Fibroblast of skin of right biceps (primary cell): ENCODE measurements at places on chromosomes 11 and 22.
A peak's percentile ranks its signal among the peaks of the same experiment; 100 is the strongest.

DNA sequence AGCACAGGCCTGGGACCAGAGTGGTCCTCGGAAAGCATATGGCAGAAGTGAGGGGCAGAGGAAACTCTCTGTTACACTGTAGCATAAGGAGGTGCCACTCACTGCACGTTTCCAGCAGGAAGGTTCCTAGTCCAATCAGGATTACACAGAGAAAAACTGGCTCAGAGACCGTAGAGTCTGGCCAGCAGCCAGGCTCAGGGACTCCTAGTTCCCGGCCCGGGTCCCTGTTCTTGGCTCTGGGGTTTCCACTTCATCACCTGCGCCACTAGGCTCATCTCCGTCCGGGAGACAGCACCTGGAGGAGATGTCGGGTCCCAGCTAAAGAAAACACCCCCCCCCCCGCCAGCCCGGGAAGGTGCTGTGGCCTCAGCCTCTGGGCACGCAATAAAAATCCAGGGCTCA lies 1.1 kb downstream of the TTLL12 start:
- DNase-seq: peak; percentile 48

DNA sequence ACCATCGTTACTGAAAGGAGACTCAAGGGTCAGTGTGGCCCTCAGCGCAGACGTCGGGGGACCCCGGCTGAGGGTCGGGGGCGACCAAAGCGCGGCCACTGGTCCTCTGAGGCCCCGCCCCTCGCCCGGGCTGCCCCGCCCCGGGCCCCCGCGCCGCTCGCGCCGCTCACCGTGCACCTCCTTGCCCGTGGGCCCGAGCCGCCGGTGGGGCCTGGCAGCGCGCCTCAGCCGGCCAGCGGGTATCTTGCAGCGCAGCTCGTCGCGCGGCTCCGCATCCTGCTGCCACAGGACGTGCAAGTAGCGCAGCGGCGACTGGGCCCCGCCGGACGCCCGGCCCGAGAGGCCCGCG lies 419 bp downstream of the ANKRD54 start:
- DNase-seq: no peak

DNA sequence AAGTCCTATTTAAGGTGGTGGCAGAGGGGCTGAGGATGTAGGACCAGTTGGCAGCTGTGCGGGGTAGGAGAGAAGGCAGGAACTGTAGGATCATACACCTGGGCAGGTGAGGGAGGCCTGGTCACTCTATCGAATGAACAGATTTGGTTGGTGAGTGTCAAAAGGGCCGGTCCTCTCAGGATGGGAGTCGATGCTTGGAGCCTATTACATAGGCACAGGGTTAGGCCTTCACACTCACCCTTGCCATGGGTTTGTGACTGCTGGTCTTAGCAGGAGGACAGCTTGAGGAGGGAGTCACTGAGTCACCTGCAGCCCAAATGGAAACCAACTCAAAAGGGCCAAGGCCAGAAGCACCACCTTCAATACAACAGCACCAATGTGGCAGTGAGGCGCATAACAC lies 80.2 kb upstream of the NARS2 start:
- DNase-seq: no peak

DNA sequence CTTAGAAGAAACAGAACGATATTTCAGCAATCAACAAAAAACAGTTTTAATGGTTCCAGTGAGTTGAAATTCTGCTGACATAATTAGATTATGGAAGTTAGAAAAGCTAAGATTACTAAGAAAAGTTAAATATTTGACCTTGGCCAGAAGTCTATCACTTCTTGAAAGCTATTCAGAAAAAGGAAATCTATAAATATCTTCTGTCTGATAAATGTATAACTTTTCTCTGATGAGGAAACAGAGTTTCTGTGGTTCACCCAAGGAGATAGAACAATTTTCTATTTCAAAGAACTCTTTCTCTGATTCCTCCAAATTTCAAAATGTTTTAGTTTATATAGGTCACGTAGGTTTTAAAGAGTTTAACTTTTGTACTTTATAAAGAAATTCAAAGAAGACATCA lies 438.4 kb upstream of the CHORDC1 start:
- DNase-seq: no peak

DNA sequence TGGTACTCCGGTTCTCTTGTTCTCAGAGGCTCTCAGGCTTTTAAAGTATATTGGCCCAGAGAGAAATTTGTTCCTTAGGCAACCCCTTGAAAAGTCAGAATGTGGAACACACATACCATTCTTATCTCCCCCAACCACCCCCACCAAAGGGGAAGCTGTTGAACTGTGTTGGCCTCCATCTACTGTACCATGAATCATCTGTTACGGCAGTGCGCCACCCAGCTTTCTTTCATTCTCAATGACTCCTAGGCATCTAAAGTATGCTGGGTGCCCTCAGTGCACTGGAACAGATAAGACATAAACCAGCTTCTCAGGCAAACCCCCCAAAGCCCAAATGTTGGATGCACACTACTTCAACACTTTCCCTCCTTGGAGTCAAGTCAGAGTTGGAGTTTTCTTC lies 696.2 kb upstream of the TENM4 start:
- peak; percentile 50 for DNase-seq

DNA sequence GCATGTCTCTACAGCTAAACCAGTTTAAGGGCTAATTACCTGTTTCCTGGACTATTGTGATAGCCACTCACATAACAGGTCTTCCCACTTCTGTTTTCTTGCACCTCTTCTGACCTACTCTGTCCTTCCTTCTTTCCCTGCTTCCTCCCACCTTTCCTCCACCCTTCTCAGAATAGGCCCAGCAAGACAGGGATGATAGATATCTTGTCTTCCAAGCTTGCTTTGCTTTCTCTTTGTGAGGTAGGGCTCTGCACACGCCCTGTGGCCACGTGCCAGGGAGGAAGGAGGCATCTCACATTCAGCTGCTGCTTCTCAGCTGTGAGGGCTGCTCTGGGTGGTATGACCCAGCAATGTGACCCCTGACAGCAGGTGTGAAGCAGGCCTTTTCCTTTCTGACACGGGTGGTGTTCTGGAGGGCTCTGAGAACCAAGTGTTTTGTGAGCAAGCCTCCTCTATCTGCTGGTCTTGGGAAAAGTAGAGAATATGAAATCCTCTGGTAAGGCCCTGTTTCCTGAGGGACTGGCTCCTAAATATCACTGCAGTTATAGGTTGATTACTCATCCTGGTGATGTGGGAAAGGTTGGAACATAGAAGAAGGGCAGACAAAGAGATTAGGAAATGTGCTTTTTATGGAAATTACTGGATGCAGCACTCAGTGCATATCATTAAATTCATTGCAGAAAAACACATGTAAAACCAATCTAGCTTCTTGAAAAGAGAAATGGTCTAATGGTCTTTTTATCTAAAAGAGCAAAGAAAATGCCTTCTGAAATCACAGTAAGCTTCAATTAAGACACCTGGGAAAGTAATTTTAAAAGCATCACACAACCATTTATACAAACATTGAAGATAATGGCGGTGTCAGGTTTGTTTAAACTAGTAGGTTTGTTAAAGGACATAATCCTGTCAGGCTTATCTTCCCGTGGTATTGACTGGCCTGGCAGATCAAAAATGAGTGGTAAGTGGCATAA lies 8.5 kb downstream of the AMOTL1 start:
- DNase-seq: peak; percentile 72

DNA sequence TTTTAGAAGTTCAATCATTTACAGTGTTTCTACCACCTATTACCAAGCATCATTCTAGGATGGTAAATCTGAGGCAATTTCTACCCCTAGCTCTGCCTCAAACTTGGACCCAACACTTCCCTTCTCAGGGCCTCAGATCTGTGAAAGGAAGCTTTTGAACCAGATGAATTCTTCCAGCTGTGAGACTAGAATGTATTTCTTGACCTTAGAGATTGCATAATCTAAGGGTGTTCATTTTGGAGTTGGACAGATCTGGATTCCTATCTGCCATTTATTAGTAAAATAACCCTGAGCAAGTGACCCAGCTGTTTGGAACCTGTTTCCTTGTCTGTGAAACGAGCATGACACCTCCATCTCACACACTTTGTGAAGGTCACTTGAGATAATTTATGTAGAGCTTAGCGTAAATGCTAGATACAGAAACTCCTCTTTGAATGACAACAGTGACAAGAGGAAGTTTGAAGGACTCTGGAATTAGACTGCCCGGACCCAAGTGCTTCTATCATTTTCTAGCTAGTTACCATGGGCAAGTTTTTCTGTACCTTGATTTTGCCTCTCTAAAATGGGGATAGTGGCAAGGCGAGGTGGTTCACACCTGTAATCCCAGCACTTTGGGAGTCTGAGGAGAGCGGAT lies 3.8 kb upstream of the INTS5 start:
- DNase-seq: no peak

DNA sequence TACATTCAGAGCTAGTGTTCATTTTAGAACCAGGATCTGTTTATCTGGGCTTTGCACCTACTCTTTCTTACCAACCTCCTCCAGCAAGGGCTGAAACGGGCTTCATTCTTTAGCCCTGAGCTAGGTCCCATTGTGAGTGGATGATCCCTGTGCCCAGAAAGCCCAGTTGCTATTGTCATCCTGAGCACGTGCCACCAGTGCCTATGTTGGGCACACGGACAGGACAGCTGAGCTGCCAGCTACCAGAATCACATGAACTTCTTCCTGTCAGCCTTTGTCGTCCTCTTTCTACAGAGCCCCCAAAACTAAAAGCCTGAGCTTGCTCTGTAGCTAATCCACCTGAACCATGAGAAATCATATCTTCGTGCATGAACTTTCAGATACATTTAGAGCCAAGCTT lies 74.4 kb upstream of the NTM start:
- no peak for DNase-seq

- peak; percentile 49 for DNase-seq
Measured at GRCh38 chr11:78825591-78826020, 250.9 kb upstream of the NARS2 start.

DNA sequence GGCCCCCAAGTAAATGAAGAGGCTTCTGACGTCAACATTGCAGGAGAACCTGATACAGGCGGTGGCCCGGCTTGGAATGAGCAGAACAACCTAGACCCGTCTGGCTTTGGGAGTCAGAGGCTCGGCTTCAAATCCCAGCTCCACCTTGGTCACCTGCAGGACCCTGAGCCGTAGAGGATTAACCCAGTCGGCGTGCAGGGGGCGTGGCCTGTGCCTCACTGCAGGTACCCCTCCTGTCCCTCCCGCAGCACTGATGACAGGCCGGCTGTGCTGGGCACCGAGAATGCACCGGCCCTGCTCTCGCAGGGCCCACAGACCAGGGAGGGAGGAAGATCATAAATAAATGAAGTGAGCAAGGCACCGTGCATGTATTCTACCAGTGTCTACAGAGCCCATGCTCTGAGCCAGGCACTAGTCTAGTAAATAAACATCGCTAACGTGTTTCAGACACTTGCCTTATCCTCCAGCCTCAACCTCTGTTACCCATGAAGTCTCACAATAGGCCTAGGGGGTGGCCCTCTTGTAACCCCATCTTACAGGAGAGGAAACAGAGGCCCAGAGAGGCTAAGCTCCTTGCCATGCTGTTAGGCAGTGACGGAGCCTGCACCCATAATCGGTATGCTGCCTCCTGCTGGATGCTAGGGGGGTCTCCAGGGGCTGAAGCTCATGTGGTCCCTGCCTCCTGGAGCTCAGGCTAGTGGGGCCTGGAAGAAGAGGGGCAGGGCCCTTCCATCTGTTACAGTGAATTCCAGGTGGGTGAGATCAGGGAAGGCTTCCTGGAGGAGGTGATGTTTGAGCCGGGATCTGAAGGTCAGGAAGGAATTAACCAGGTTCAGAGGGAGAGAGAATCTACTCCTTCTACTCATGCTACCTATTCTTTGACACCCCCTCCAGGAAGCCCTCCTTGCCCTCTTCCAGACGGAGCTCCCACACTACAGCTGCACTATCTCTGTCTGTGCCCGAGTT lies 53.4 kb downstream of the RTL6 start:
- no peak for DNase-seq

DNA sequence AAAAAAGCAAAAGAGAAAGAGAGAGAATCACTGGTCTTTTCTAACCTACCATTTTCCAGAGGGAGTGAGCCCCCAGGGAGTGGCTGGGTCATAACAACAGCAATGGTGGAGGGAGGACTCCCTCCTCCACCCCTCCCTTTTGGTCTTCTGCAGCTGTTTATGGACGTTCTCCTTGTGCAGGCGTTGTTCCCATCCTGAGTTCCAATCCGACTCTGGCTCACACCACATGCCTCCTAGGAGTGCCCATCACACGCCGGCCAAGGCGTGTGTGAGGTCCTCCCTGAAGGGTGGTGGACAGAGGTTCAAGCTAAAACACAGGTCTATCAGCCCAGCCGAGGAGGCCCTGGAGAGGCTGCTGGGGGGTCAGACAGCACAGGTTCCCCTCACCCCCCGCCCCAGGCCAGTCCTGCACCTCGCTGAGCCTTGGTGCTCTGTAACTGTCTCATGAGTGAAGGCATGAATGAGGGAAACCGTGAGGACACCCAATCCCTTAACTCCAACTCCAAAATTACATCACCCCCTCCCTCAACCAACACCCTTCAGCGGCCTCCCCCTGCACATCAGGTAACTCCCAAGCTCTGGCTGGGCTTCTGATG lies 29.4 kb downstream of the IFT27 start:
- DNase-seq: no peak

- DNase-seq: no peak
Measured at GRCh38 chr11:105070306-105070705, 25.2 kb upstream of the CARD16 start.

DNA sequence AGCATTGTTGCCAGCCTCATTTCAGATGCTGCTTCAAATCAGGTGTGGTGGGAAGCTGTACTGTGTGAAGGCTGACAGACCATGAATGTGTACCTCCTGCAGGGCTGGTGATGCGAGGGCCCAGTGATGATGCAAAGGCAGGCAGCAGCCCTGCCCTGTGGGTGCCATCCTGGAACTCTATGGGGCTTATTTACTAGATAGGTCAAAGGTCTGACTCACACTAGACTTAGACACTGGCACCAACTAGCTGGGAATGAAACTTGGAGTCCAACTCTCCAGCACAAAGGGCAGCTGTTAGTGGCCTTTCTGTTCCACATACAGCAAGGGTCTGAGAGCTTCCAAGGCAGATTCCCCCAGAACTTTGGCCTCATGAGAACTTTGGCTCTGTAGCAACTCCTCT lies 138.4 kb downstream of the TTC17 start:
- no peak for DNase-seq

GRCh38 chr11:27656320-27656719 lies 43.9 kb downstream of the BDNF start:
- no peak for DNase-seq

DNA sequence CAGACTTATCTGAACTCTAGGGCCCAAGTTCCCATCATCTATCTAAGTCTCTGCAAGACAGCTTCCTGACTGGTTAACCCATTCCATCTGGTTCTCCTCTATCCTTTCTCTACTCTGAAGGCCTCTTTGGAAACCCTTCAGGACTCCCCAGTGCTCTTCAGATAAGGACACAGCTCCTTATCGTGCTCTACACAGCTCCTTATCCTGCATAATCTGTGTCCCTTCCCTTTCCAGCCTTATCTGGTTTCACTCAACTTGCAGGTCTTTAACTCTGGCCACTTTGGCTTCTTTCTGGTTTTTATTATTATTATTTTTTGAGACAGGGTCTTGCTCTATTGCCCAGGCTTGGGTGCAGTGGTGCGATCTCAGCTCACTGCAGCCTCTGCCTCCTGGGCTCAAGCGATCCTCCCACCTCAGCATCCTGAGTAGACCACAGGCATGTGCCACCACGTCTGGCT lies 10.6 kb downstream of the ENDOD1 start:
- no peak for DNase-seq

DNA sequence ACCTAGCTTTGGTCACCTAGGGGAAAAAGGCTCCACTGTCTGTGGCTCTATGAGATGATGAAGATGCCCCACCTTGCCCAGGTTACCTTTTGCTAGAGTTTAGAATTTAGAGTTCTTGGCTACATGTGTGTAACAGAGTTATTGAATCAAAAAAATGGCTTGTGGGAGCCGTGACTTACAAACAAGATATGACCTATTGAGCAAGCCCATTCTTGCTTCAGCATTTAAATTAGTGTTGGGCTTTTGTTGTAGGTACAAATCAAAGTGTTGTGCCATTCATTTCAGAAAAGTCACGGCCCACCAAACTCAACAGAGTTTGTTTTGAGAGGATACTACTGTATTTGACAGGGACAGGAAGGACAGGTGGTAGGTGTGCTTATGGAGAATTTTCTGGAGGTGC lies 768.8 kb downstream of the NTM start:
- no peak for DNase-seq
